ENCODE measurements at places on chromosomes 3 and 15.
A peak's percentile ranks its signal among the peaks of the same experiment; 100 is the strongest.

DNA sequence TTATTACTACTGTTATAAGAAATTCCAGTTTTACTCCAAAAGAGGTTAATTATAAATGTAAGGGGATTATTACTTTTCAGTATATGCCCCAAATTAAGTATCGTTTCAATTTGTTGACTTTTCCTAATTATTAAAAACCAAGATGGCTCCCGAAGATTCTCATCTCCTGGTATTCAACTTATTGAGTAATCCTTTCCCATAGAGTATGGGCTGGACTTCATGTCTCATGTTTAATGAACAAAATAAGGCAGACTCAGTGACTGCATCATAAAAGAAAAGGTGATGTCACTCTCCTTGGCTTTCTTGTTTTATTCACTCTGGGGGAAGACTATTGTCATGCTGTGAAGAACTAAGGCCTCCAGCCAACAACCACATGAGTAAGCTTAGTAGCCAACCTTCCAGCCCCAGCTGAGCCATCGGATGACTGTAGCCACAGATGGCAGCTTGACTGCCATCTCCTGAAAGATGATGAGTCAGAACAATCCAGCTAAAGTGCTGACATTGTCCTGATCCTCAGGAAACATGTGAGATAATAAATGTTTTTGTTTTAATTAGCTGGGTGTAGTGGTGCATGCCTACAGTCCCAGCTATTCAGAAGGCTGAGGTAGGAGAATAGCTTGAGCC is 17.3 kb downstream of the IGF2BP2 start:
- DNase-seq: peak; percentile 71

DNA sequence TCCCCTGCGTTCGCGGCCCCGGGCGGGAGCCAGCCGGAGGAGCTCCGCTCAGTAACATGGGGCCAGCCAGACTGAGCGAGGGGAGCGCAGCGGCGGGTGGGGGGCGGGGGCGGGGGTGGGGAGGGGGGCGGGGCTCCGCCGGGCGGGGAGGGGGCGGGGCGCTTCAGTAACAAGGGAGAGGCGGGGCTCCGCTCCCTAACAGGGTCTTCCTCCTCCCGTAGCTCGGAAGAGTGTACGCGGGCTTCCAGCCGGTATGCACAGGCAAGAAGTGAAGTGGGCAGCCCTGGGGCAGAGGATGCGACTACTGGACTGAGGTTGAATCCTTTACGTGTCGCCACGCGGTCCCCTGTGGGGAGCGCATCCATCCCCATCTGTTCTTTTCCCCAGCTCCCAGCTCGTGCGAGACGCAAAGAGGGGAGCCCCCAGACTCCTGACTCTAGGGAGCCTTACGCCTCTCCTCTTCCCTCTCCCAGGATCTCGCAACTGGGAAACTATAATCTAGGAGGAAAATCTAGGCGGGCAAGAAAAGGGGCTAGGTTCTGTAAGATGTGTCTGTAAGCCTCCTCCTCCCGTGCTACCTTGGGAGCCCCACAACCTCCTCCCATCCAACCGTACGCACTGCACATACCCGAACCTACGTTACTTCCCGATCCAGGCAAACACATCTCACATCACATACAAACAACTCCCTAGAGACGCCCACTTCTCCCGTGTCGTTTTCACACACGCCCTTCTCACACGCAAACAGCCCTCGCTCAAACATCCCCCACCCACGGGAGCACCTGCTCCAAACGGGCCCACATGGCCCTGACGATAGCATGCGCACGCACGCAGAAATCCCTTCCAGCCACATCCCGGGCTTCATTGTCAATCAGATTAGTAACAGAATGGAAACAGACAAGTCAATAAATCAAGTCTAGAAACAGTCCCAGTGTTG is at the start of gene SHF:
SHF (minus strand) TSS at position 73 of the 937 bp plus-strand sequence; CDS start at position 58, 15 bp downstream.
- peak; percentile 37 for DNase-seq

DNA sequence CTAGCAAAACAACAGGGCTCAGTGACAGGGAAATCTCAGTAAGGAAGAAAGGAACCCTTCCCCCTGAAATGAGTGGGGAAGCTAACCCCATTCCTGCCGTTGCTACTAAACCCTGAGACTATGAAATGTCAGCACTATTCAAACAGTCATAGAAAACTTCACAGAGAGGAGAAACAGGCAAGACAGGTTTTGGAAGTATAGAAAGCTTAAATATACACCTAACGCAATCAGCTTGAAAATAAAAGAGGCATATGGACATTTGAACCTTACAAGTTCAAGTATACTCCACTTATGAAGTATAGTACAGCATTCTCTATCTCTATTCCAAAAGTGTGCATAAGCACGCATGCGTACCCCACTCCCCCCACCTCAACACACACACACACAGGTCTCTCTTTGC is 17.6 kb upstream of the FRMD4B start:
- no peak for DNase-seq

- no peak for DNase-seq
These were observed 7.3 kb downstream of the SHOX2 start for GRCh38 chr3:158098834-158099424.

DNA sequence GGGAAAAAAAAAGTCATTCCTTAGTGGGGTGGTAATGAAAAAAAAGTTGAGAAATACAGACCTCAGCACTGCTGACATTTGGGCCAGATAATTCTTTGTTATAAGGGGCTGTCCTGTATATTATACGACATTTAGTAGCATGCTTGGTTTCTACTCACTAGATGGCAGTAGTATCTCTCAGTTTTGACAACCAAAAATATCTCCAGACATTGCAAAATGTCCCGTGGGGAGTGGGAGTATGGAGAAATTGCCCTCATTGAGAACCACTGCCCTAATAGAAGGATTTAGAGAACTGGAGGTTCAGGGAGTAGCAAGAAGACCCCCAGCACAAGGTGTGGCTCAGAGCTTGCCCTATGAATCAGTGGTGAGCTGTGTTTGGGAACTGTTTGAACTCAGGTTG is 28.6 kb upstream of the TEX264 start:
- DNase-seq: no peak

- DNase-seq: no peak
These were observed 4.7 kb downstream of the CDAN1 start for GRCh38 chr15:42732095-42732827.

- DNase-seq: no peak
These were observed 364.0 kb downstream of the ZIC1 start for GRCh38 chr3:147773116-147773630.

- no peak for DNase-seq
These were observed 60.1 kb downstream of the SLC12A1 start for GRCh38 chr15:48266024-48266689.

DNA sequence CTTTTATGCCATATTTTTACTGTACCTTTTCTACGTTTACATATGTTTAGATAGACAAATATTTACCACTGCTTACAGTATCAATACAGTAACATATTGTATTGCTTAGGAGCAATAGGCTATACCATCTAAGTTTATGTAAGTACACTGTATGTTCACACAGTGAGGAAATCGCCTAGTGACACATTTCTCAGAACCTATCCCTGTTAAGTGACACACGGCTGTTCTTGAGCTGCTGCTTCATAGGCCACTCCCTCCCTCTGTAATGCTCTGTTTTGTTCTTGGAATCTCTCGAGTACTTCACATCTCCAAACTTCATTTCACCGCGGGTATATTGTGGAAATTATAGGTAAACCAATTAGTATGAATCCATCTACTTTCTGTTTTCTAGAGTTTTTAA is 13.4 kb upstream of the SELENOT start:
- DNase-seq: no peak

DNA sequence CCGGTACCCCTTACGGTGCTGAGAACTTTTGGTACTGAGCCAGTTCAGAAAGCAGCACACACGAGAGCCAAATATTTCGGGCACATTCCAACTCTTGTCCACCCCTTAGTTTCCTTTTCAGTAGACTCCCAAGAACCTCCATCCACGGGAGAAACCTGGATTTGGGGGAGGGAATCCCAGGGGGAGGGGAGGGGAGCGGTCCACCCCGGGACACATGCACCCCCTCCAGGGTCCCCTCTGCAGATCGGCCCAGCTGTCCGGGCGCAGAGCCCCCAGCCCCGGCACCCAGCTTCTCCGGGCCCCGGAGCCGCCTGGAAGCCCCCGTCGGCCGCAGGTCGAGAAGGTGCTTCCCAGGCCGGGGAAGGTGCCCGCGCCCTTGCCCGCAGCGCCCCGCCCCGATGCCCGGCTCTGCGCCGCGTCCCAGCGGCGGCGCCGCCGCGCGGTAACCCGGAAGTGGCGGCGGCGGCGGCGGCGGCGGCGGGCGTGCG is 455 bp upstream of the ABHD17C start:
- peak; percentile 21 for DNase-seq

DNA sequence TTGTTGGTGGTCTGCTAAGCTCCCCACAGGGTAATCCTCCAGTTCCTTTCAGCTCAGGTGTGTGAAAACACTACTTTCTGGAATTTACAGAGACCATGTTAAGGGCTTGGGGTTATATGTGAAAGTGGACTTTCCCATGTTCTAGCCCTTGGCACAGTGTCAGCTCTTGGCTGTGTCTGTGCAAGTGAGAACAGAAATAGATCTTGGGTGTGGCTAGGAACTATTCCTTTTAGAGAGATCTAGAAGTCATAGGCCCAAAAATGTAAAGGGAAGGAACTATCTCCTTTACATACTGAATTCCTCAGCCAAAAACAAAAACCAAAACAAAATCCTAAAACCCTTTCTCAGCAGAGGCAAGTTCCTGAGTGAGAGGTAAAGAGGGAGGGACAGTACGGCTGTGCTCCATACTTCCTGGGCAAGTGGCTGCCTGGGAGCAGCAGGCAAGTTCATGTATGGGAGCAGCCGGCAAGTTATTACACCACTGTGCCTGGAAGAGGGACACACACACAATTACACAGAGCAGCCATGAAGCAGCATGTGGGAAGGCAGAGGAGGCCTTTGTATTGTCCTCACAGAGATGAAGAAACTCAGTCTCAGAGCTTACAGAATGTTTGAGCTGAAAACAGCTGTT is 19.9 kb upstream of the C3orf62 start:
- DNase-seq: no peak

DNA sequence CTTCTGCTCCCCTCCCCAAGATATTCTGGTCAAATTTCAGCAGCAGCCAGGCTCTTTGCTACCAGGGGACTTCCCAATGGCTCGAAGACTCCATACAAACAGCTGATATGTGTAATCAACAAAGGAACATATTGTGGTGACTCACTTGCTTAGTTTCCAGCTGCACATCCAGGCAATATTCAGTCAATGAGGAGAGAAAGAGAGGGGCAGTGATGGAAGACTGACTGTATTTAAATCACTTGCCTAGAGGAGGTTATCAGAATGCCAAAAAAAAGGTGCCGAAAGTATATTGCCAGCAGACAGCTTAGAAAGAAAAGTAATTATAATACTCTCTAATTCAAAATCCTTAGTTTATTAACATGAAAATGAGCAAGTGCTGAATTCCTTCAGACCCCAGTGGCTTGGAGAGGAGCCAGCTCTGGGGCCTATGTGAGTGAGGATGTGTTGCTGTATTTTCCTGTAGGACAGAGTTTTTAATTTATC is 236.5 kb downstream of the LRTM1 start:
- no peak for DNase-seq

GRCh38 chr3:65438612-65439011 is 600.1 kb downstream of the MAGI1 start:
- no peak for DNase-seq

DNA sequence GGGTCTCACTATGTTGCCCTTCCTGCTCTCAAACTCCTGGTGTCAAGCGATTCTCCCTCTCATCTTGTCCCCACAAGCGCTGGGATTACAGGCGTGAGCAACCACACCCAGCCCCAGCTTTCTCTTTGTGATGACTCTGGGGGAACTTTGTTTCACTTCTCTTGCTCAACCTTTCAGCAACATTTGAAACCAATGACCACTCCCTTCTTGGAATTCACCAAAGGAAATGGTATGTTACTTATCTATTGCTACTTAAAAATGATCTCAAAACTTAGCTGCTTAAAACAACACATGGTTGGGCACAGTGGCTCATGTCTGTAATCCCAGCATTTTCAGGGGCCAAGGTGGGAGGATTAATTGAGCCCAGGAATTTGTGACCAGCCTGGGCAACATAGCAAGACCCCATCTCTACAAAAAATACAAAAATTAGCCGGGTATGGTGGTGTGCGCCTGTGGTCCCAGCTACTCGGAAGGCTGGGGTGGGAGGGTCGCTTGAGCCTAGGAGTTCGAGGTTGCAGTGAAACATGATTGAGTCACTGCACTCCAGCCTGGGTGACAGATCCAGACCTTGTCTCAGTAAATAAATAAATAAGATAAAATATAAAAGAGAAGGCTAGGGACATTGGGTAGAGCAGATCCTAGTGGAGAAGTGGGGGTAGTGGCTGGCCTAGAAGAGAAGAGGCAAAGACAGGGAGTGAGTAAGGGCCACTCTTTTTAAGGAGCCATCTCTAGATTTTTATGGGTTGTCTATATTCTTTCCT is 10.3 kb upstream of the COPG1 start:
- DNase-seq: peak; percentile 36

- no peak for DNase-seq
These were observed 10.3 kb downstream of the PIK3CA start for GRCh38 chr3:179158336-179159039.

DNA sequence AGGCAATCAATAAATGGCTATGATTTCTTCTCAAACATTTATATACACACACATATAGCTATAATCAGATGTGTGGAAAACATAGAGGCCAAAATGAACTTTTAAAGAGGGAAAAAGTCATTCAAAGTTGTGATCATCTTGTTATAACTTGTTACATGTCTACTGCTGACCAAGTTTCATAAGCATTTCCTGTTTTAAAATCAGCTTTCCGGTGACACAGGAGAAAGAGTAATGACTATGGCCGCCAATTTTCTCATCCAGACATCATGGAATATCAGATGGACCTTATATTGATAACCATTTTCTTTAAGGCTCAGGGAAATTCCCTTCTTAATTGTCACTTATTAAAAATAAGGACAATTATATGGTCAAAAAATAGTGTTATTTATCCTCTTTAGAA is 71.7 kb upstream of the AGTR1 start:
- DNase-seq: no peak

DNA sequence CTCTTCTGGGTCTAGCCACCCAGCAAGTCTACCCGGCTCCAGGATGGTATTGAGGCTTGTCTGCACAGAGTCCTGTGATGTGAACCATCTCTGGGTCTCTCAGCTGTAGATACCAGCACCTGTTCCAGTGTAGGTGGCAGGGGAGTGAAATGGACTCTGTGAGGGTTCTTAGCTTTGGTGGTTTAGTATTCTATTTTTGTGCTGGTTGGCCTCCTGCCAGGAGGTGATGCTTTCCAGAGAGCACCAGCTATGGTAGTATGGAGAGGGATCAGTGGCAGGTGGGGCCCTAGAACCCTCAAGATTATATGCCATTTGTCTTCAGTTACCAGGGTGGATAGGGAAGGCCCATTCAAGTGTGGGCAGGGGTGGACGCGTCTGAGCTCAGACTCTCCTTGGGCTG is 283.4 kb upstream of the LYSMD4 start:
- no peak for DNase-seq

- DNase-seq: peak; percentile 8
These were observed 190.5 kb upstream of the NECTIN3 start for GRCh38 chr3:110881069-110881468.

GRCh38 chr3:104526901-104527401 is 839.8 kb upstream of the ALCAM start:
- DNase-seq: no peak

- no peak for DNase-seq
These were observed 34.8 kb downstream of the UBE2E1 start for GRCh38 chr3:23840521-23840920.
